ENCODE measurements at places on chromosomes 11 and 22. TPM values are rescaled to one million over a fixed set of nuclear protein-coding genes. Genes with fewer than 3 reads are reported as not detected.

MRGPRX3 gene
- not detected for total RNA-seq

PRAME gene
- 11.8 TPM for total RNA-seq

DNA sequence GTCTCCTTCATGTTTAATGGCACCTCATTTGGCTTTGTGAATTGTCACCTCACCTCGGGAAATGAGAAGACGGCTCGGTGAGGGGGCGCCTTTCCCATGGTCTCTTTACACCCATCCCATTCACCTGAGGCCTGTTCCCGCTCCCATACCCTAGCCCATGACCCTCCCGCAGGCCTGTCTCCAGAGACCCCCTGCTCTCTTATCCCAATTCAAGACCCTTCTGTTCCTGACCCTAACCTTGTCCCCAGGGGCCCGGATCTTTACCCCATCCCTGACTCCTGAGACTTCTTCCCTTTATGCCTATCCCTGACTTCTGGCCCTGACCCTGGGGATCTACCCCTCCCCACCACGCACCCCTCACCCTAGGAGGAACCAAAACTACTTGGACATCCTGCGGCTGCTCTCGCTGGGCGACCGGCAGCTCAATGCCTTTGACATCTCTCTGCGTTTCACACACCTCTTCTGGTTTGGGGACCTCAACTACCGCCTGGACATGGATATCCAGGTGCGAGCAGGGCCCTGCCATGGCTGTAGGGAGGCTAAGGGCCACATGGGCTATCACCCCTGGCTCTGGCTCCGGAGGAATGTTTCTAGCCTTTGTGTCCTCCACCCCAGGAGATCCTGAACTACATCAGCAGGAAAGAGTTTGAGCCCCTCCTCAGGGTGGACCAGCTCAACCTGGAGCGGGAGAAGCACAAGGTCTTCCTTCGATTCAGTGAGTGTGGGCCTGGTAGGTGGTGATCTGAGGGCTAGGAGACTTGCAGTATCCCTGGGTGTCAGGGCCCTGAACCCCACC is 7.9 kb downstream of the INPPL1 start:
- DNase-seq = no peak

GRCh38 chr11:9146477-9146876 is 55.1 kb upstream of the SCUBE2 start:
- DNase-seq = peak; percentile 40

GRCh38 chr11:111627591-111627990 is 25.3 kb downstream of the SIK2 start:
- DNase-seq = no peak

DNA sequence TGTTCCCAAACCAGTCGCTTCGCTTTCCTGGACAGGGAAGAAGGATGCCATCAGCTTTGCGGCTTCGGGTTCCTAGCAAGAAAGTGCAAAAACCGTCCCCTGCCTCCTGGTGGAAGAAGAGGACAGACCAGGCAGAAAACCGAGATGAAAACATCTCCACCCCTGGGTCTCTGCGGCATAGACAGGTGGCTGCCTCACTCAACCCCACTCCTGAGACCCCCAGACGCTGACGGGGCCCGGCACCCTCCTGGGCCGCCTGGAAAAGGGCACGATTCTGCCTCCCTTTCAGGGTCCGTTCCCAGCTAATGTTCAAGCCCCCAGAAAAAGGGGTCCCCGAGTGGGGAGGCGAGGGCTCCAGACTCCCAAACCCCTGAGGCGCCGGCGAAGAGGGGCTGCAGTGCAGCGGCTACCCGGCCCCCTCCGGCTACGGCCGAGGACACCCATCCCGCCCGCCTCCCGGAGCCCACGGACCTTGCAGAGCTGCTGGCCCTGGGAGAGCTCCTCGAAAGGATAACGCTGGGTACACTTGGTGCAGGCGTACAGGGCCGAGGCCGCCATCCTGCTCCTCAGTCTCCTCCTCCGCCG is 569 bp downstream of the FAM76B start:
- peak; percentile 49 for DNase-seq

- DNase-seq = no peak
Measured at GRCh38 chr22:18033204-18033998, 9.0 kb upstream of the MICAL3 start.

Measured in G401 (cell line).